ENCODE measurements at places on chromosomes 16 and 17.

DNA sequence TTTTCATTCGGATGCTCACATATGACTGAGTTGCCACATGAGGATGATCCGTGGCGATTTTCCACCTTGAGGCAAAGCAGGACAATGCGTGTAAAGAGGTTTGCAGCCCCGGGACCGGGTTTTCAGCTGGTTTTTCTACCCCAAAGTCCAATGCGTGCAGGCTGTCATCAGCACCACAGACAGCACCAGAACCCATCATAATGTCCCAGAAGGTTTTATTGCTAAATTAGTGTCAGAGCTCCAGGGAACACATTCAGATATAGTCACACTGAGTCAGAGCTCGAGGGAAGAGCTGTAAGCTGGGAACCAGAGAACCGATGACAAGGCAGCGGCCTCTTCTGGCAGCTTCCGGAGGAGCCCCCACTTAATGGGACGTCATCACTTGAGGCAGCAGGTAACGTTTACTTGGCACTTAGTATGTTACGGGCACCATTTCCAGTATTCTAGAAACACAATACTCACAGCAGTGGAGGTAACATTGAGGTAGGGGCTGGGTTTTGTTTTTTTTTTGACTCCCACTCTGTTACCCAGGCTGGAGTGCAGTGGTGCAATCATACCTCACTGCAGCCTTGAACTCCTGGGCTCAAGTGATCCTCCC is 8.9 kb upstream of the NAGPA start:
- DNase-seq: no peak

GRCh38 chr17:39116224-39116623 is 35.2 kb downstream of the PLXDC1 start:
- no peak for DNase-seq

DNA sequence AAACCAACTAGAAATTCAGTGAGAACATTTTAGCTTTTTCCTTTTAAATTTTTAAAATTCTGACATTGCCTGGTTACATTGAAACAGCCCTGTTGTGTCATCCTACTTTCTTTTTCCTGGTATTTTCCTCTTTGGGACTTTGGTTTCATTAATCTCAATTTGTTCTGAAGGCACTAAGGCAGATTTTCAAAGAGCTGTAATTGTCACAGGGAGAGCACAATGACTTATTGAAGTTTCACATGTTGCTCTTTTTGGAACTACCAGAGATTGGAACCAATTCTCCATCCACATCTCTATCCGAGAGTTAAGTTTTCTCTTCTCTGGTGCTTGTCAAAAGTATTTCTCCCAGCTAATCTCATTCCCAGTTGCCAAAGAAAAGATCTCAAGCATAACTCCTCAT is 144.7 kb upstream of the TBX2 start:
- no peak for DNase-seq

DNA sequence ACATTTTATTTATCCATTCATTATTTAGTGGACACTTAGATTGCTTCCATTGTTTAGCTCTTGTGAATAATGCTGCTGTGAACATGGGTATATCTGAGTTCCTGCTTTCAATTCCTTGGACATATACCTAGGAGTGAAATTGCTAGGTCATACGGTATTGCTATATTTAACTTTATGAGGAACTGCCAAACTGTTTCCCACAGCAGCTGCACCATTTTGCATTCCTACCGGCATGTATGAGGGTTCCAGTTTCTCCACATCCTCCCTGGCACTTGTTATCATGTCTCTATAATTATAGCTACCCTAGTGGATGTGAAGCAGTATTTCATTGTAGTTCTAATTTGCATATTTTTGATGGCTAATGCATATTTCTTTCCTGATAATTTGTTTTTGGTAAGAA is 23.7 kb upstream of the DRG2 start:
- DNase-seq: no peak

DNA sequence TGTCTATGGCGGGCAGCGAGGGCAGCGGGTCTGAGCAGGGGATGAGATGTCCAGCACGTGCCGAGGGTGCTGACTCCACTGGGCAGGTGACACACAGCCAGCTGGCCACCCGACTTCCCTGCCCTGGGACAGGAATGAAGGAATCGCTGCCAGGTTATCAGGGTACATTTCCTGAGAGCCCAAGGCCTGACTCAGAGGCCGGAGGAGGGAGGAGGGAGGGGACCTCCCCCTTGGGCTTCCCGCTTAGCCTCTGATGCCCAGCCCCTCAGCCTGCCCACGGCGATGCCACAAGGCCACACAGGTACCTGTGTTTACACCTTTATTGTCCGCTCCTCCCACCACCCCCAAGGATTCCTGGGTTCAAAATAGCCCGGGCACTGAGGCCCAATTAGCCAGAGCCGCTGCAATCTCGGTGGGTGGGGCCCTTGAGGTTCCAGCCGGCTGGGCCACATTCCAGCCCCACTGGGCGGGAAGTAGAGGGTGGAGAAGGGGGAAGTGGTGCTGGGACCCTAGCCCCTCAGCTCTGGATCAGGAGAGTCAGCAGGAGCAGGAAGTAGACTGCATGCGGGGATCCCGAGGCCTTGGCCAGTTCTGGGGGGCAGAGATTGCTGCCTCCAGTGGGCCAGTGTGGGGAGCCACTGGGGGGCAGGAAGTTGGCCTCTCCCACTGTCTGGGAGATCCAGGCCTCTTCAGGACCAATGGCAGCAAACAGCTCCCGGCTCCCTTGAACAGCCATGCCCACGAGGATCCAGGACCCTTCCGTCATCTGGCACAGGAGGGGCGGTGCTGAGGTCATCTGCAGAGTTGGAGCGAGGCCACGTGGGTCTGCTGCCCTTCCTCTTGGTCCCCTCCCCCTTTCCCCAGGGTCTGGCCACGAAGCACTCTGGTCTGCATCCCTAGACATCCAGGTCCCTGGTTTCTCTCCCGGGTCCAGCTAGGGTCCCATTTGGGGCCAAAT is 3.4 kb upstream of the PRSS8 start:
- no peak for DNase-seq

DNA sequence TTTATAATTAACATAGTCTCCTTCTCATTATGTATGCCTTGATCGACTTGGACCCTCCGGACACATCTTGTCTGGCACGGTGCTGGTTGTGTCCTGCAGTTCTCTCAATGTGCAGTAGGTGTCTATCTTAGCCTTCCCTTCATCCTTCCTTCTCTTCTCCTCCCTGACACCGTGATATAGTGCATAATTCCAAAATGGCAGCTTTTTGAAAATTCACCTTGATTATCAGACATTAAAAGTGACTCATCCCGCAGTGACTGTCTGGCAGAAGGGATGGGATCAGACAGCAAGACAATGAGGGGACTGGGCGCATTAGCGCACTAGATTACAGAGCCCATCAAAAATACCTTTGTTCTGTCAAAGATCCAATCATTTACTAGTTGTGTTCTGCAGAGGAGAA is 70.0 kb upstream of the PMFBP1 start:
- peak; percentile 17 for DNase-seq

All from forelimb muscle (tissue), 1 donor.